HS-5 (cell line): ENCODE measurements at places on chromosomes 6 and 20.
A peak's percentile ranks its signal among the peaks of the same experiment; 100 is the strongest.

GRCh38 chr6:50213146-50213545 lies 163.4 kb upstream of the DEFB112 start:
- DNase-seq: no peak

DNA sequence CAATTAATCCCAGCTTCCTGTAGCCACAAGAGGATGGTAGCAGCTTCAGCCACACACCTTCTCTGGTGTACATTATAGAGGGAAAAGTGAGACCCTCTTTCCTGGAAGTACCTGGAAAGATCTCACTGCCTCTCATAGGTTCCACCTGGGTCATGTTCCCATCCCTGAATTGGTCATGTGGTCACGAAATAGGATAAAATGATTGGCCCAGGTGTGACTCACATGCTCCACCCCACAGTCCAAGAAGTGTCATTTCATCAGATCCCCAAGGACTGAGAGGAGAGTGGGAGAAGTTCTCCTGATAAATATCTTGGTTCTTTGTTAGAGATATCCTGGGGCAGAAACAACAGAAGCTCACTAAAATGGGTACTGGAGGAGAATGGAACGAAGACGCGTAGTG lies 142.4 kb downstream of the QRSL1 start:
- no peak for DNase-seq

DNA sequence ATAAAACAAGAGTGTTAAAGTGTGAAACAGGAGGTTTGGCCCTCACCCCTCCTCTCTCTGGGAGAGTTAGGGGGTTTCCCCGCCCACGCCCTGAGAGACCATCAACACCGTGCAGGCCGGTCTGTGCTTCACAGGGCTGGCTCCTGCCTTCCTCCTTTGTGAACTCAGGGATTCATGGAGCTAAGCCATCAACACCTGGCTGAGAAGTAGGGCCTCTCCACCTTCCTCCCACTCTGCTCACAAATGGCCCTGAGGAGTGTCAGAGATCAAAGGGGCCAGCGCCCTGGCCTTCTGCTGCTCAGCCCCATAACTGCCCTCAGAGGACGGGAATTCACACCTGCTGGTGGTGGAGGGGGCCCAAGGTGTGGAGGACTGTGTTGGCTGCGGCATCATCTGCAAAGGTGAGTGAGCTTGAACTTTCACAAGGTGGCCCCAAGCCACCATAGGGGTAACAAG lies 88.6 kb downstream of the PSMB1 start:
- no peak for DNase-seq

DNA sequence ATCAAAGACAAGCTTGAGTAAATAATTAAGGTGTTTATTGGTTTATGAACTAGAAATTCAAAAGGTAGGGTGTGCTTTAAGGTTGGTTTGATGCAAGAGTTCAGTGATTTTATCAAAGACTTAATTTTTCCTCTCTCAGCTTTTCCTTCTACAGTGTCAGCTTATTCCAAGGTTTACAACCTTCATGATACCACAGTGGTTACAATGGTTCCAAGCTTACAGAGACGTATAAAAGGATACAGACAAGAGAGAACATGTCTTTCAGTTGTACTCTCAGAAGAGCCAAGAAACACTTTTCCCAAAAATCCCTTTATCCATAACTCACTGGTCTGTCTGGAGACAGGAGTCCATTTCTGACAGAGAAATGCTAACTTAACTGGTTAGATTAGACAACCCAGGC lies 93.5 kb upstream of the LOC128125822 start:
- DNase-seq: no peak

DNA sequence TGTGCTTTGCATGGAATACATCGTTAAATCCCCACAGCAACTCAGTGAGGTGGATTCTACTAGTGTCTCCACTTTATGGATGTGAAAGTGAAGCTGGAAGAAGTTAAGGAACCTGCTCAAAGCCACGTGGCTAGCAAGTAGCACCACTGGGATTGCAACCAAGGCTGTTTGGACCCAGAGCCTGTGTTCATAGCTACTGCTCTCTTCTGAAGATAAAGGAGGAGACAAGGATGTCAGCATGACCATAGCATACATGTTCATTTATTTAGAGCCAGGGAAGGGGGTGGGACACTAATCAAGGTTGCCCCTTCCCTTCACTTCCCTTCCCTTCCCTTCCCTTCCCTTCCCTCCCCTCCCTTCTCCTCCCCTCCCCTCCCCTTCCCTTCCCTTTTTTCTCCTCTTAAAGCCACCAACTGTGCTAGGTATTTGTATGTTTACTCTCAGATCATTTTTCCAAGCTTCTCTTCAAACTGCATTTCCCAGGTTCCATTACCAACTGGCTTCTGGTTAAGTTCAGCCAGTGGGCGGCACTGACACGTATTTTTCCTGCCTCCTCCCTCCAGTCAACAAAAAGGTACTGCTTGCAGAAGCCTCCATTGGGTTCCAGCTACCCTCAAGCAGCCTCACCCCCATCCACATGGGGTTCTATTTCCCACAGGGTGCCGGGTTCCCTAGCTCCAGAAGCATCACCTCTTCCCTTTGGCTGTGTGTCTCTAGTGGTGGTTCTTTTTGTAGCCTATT lies 134.9 kb downstream of the BCAS1 start:
- no peak for DNase-seq

DNA sequence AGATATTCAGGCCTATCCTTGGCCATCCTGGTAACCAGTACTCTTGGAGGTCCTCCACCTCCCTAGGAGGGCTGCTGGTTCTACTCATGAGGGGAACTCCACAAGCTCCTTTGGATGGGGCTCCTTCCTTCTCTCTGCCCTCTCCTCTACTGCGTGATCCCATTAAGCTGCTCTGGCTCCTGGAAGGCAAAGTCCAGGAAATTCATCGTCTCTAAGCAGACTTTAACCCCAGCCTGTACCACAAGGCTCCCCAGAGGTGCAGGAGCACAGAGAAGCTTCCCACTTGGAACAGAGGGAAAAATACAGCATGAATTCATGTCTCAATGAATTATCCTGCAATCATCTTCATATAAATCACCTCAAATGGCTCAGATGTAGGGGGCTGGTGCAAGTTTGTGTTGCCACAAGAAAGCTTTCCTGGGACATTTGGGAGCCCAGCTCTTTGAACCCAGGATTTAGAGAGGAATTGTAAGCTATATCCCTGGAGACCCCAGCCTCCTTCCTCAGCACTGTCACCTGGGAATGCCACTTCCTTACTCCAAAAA lies 355.4 kb downstream of the CDC5L start:
- DNase-seq: no peak

DNA sequence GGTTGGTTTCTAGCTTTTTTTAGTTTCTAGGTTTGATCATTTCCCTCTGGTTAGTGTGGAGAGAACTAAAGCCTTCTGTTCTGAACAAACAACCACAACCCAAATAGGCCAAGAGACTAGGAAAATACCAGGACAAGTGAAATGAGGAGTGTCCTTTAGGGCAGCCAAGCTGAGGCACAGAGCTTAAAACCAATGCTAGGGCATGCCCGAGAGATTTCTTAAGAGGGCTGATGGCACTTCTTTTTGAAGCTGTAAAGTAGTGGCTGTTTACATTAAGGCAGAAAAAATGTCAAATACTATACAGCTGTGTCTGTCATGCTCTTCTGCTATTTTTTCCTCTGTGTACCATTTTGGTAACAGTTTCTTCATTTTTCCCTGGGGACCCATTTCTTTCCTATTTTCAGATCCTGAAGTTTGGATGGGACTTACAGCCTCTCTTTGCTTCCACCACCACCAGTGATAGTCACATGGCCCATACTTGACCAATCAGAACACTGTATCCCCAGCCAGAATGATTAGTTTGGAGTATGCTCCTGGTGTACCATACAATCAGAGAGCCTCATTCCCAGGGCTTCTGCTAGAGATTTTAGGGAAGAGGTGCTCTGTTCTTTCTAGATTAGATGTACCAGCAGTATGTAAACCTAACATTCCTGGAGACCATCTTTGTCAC lies 154.4 kb downstream of the BMP2 start:
- no peak for DNase-seq

GRCh38 chr6:28565823-28566526 lies 40.3 kb downstream of the GPX5 start:
- DNase-seq: no peak

- DNase-seq: no peak
Measured at GRCh38 chr6:125808060-125808459, 17.3 kb downstream of the NCOA7 start.

DNA sequence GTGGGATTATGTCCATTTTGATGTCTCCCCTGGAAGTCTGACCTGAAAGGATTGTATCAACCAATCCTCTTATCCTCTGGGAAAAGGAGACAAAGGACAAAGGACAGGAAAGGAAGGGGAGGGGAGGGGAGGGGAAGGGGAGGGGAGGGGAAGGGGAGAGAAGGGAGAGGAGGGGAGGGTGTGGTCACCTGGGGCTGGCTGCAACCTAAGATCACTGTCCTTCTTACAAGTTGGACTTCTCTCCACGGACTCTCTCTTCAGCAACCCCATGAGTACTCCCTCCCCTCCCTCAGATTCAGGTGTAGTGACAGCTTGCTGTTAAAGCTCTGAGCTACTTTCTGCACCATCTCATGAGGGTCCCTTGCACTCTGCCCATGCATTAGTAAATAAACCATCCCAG lies 58.9 kb upstream of the KLHL31 start:
- DNase-seq: no peak

DNA sequence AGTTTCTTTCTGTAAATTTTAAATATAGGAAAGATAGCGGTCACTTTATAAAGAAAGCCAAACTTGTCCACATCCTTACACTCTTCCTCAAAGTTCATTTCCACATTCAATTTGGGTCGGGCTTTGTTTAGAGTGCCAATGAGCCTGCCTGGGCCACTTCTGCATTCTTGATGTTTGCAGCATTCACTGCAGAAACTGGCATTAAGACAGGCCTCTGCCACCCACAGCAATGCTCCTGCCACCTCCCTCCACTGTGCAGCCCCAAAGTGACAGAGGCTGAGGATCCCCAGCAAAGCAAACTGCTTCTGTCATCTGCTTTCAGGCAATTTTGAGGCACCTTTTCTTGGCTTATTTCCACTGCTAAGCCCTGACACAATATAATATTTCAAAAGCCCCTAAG lies 61.2 kb downstream of the TNFAIP3 start:
- no peak for DNase-seq

DNA sequence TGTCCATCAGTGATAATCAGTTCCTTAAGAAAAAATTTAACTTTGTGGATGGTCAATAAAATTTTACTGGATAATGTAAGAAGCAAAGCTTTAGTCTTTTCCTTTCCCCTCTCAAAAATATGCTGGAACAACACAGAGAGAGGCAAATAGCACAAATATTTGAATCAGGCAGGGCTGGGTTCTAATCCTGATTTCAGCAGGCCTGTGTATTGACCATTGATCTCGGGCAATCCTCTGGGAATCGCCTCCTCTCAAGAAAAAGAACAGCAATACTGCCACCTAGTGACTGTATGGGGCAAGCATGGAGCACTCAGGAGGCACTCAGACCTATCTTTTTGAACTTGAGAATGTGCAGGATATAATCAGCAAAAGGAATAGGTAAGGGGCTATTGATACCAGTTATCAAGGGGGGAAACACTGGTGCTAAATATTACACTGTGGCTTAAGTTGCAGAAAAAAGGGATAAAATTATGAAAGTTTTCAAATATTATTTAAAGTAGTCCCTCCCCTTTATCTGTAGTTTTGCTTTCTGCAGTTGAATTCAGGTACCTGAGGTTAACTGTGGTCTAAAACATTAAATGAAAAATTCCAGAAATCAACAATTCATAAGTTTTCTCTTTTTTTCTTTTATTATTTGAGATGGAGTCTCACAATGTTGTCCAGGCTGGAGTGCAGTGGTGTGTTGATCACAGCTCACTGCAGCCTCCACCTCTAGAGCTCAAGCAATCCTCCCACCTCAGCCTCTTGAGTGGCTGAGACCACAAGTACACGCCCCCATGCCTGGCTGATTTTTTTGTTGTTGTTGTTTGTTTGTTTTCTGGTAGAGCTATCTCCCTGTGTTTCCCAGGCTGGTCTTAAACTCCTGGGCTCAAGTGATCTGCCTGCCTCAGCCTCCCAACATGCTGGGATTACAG lies 91.8 kb upstream of the NHSL1 start:
- peak; percentile 49 for DNase-seq

- DNase-seq: no peak
Measured at GRCh38 chr6:1630771-1631217, 21.1 kb downstream of the FOXC1 start.

- peak; percentile 95 for DNase-seq
Measured at GRCh38 chr20:44496976-44497375, 21.3 kb downstream of the TTPAL start.

DNA sequence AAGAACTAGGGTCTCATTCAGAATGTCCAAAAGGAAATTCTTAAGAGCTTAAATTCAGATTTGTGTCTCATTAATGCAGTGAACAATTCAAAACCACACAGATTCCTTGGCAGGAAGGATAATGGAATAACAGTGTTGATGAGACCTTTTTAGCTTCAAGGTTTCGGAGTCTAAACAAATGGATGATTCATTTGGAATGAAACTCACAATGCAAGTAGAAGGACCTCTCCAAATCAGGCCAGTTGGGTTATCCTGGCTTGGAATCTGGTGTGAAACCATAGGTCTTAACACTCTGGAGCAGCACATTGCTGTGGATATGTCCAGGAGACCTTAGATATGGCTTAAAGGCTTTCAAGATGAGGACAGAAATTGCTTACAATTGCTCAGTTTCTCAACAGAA lies 44.9 kb downstream of the KCTD20 start:
- DNase-seq: no peak

- DNase-seq: no peak
Measured at GRCh38 chr6:7468382-7469081, 72.9 kb upstream of the DSP start.

DNA sequence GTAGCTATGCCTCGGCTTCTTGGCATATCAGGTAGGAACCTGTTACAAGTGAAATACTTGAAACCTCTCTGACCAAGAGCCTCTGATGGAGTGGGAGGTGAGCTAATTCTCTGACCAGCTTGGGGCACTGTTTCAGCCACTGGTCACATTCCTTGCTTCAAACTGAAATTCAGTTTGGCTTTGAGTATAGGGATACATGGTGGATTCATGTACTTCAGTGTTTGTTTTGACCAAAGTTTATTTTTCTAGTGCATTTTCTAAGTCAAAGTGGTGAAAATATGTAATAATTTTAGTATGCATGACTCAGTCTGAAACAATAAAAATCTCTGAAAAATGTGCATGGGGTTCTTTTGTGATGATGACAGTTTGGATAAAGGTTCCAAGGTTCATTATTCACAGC lies 18.6 kb downstream of the TTPAL start:
- peak; percentile 76 for DNase-seq

- DNase-seq: no peak
Measured at GRCh38 chr6:13229205-13230085, 98.9 kb downstream of the TBC1D7 start.

DNA sequence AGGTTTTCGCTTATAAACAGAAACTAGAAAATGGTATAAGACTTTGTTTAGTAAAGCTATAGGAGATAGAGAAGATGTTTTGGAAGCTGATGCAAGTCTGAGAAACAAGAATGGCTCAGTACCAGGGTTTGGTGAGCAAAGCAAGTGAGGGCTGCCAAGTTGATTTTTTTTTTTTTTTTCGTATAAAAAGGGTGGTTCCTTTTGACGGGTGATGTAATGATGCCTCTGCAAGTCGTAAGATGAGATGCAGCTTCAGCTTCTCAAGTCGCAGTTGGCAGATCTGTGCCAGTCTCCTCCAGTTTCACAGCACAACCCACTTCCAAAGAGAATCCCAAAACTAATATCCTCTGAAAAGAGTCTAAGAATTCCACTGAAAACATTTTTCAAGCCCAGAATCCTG lies 252.8 kb upstream of the CDH4 start:
- no peak for DNase-seq

GRCh38 chr6:140957386-140957785 lies 1175.3 kb upstream of the GJE1 start:
- DNase-seq: no peak
